ENCODE measurements at places on chromosomes 13 and 19.

GRCh38 chr13:50025436-50025835, 10.2 kb downstream of the KCNRG start:
- no peak for DNase-seq

DNA sequence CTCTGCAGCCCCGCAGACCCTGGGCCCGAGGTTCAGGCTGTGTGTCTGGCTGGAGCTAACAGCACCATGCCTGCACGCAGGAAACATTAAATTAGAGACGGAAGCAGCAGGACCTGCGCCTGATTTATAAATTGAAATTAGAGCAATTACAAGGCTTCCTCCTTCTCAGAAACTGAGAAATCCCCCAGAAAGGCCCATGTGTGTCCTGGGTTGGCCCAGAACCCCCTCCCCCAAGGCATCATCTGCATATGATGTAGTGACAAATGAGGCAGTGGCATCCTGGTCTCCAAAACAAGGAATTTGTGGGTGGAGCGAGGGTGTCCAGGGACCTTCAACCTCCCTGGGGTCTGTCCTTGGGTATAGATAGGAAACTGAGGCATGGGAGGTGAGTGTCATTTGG, 27.2 kb upstream of the SEMA6B start:
- peak; percentile 48 for DNase-seq

GRCh38 chr19:50273821-50274220, 55.4 kb downstream of the KCNC3 start:
- no peak for DNase-seq

DNA sequence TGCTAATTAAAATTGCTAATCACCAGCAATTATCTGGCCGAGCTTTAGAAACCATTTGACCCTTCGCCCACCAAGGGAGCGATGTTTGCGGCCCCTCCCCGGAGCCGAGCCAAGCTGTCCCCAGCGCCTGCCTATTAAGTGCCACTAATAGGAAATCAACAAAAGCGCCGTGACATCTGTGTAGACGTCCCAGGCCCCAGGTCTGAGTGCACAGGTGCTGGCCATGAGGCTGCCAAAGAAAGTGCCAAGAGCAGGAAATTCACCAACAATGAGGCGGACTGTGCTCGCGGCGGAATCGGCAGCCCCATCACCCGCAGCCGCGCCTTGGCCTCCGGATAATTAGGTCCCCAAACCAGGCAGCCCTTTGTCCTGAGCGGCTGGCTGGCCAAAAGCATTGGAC, 44.5 kb upstream of the SPACA7 start:
- DNase-seq: no peak

DNA sequence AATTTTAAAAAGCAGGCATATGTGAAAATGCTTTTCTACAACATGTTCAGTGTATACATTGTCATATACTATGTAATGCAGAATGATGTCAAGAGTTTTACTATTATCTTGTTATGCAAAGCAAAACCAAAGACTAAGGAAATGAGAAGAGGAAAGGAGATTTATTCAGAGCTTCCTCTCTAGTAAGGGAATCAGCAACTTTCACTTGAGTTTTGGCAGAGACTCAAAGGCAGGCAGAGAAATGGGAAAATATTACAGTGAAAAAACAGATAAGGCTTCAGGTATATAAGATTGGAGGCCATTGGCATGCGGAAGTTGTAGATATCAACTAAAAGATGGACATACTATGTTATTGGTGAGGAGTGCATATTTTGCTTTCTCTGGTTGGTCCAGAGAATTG, 512.0 kb upstream of the PCDH20 start:
- no peak for DNase-seq

- DNase-seq: no peak
These were observed 13.8 kb downstream of the C1QTNF9 start for GRCh38 chr13:24323036-24323738.

- DNase-seq: no peak
These were observed 107.3 kb downstream of the GADD45B start for GRCh38 chr19:2582984-2583956.

DNA sequence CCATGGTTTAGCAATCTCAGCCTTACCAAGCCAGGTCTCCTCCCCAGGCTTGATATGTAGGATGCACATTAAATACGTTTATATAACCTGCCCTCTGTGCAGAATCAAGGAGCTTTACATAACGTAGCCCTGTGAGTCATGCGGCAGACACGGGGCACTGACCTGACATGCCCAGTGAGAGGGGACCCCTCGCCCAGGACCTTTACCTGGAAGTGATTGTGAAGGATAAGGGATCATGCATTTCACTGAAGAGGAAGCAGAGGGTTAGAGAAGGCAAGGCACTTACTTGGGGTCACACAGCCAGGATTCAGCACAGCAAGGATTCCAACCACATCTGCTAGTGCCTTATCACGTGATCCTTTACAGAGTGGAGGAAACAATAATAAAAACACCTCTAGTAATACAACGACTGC, 18.9 kb upstream of the FOSB start:
- DNase-seq: no peak

GRCh38 chr13:33454844-33455705, 169.5 kb upstream of the STARD13 start:
- no peak for DNase-seq

GRCh38 chr19:19775891-19776205, 42.9 kb upstream of the ZNF14 start:
- DNase-seq: no peak

DNA sequence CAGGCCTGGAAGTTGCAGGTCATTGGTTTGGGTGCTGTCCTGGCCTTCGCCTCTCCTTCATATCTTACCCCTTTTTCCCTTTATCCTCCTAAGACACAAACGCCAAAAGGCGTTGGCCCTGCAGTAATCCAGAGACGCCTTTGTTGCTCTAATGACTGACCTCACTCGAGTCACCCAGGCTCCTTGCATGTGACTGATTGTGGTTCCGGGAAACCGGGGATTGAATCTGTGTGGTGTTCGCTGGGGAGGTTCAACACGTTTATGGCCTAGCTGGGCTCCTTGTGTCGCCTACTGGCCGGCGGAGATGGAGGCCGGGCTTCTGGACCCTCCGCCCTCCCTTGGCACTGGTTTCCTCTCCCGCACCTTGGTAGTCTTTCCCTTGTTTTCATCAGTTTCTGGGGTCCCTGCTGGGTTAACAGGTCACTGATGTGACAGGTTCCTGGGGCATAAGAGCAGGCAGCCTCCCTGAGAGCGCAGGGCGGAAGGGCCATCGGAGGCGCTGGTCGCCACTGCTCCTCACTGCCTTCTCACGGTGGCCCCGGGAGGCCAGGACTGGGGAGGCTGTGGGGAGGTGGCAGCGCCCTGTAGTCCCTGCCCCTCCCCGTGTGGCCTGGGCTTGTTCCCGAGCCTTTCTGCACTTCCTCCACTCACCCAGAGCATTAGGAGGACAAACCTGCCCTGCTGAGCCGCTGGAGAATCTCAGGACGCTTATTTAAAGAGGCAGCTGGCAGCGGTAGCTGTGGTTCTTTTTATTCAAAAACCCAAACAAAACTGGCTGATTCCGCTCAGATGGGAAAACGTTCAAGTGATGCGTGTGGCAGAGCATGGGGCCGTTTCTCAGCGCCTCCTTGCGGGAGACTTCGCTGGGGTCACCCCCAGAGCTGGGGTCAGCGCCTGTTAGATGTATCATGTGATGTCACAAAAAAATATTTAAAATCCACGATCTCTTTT, 18.1 kb upstream of the NDUFS7 start:
- no peak for DNase-seq

- DNase-seq: no peak
These were observed 128.7 kb downstream of the KLF12 start for GRCh38 chr13:74005320-74006157.

DNA sequence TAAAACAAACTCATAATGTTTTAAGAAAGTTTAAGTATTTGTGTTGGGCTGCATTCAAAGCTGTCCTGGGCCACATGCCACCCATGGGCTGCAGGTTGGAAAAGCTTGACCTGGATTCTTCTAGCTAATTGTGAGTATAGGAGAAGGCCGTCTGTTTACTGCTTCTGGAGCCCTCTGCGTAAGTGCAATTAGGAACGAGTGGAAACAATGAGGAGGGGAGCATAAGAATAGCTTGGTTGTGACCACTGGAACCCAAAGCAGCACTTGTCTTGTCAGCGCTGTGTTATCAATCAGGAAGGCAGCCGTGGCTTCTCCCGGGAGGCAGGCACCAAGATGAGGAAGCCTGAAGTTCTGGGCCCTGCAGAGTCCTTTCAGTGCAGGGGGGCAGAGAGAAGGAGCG, 110.4 kb upstream of the MBNL2 start:
- DNase-seq: no peak

DNA sequence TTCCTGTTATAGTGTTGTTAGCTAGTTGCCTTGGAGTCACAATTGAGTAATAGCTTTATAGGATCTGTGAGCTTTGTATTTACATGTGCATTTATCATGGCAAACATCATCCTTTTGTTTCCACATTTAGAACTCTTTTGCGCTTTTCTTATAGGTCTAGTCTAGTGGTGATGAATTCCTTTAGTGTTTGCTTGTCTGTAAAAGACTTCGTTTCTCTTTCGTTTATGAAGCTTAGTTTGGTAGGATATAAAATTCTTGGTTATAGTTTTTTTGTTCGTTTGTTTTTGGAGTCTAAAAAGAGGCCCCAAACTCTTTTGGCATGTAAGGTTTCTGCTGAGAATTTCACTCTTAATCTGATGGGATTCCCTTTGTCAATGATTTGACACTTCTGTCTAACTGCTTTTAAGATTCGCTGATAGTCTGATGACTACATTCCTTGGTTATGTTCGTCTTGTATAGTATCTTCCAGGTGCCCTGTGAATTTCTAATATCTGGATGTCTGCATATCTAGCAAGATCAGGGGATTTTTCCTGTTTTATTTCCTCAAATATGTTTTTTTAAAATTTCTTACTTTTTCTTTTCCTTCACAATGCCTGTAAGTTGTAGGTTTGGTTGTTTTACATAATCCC, 20.2 kb downstream of the DNAJC3 start:
- DNase-seq: peak; percentile 28

DNA sequence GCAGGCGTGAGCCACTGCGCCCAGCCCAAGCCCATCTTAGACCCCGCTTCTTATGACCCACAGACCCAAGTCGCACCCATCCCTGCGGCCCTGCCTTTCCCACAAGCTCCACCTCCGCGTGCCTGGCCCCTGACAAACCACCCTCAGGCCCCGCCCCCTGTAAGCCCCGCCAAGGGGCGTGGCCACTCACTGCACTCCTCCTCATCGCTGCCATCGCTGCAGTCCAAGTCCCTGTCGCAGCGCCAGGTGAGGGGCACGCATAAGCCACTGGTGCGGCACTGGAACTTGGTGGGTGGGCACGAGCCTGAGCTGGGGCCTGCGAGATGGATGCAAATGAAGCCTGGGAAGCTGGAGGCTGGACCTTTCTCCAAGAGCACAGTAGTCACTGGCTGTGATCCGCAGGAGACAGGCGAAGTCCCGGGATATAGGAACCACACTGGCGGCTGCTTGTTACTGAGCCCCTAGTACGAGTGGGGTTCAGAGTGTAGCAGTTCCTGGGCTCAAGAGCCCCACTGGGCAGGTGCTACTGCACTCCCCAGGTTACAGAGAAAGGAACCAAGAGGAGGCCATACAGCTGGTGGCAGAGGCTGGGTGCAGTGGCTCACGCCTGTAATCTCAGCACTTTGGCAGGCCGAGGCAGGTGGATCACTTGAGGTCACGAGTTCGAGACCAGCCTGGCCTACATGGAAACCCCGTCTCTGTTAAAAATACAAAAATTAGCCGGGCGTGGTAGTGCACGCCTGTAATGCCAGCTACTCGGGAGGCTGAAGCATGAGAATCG, 3.1 kb downstream of the CD320 start:
- DNase-seq: no peak

DNA sequence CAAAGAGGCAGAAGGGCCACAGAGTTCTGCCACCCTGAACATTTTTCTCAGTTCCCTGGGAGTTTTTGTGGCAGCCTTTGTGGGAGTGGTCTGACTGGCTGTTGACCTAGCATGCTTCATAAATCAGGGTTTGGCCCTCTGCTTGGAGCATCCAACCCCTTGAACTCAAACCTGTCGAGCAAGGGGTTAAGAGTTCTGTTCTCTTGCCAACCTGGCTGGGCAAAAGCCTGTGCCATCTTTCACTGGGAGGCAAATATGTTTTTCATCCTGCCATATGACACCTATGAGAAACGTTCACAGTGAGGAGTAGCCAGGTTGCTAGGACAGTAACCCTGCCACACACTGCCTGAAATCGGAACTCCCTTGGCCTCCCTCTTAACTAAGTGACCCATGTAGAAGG, 7.7 kb upstream of the TEX26 start:
- DNase-seq: no peak

- DNase-seq: no peak
These were observed 41.6 kb upstream of the C13orf42 start for GRCh38 chr13:51152701-51153100.

DNA sequence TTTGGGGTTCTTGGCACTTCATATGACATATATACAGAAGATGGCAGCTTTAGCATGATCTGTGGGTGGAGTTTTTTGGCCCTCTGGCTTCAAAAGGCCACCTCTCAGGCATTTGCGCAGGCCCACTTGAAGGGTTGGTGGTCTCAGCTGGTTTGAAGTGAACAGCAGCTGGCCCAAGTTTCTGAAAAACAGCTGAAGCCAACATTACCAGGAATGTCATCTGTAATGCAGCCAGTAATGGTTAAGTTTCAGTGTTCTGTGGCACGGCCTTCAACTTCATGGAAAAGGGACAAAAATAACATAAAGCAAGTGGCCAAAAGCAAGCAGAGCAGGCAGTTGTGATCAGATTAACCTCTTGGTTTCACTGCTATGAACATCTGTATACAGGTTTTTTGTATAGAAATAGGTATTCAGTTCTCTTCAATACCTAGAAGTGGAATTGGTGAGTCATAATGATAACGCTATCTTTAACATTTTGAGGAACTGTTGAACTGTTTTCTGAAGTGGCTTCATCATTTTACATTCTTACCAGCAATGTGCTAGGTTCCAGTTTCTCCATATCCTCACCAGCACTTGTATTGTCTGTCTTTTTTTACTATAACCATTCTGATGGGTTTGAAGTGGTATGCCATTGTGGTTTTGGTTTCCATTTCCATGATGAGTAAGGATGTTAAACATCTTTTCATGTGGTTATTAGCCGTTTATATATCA, 245.4 kb downstream of the SHISA2 start:
- no peak for DNase-seq

- peak; percentile 81 for DNase-seq
These were observed 1.2 kb downstream of the APLP1 start for GRCh38 chr19:35869327-35870123.

GRCh38 chr19:5676105-5676771, 4.1 kb downstream of the MICOS13 start:
- no peak for DNase-seq

DNA sequence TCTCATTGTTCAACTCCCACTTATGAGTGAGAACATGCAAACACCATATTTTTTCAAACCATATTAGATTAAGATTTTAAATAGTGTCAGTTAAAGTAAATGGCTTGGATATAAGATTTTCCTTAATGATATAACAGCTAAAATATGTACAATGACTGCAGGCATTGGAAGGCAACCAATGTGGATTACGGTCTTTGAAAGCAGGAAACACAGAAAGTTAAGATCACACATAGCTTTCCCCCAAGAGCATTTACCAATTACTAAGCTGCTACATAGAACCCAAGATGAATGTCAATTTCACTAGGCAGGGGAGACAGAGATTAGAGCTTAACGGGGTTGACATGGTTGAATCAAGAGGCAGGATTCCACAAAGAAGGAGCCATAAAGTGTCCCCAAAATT, 173.2 kb upstream of the TRPC4 start:
- DNase-seq: no peak
